Activated gamma-delta T cell (primary cell): ENCODE measurements at places on chromosomes 7 and 10.

- no peak for DNase-seq
These were observed 89.2 kb downstream of the RBM20 start for GRCh38 chr10:110733218-110733952.

DNA sequence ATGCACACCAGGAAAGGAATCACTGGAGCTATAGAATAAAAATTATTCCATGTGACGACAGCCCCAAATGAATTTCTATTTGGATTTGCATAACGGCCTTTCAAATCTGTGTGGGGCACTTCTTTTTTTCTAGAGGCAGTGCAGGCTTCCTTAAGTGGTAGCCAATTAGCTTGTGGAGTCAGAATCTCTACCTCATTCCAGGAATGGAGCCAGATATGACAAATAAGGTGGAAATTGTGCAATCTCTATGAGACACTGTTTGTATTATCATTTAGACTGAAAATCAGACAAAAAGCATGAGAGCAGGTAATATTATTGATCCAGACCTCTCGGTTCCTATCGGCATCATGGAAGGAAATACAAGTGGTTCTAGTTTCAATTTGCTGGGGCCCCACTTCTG is 78.7 kb downstream of the BEND7 start:
- DNase-seq, result no peak

DNA sequence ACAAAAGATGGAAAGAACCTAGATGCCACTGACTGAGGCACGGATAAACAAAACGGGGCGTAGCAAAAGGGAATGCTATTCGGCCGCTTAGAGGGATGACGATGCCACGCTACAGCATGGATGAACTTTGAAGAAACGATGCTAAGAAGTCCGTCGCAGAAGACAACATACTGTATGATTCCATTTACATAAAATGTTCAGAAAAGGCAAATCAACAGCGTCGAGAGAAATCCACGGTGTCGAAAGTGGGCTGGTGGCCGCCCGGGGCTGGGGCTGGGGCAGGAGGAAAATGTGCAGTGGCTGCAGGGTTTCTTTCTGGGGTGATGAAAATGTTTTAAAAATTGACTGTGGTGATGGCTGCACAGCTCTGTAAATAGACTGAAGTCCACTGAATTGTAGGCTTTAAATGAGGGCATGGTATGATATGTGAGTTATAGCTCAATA is 24.1 kb downstream of the GNA12 start:
- no peak for DNase-seq

DNA sequence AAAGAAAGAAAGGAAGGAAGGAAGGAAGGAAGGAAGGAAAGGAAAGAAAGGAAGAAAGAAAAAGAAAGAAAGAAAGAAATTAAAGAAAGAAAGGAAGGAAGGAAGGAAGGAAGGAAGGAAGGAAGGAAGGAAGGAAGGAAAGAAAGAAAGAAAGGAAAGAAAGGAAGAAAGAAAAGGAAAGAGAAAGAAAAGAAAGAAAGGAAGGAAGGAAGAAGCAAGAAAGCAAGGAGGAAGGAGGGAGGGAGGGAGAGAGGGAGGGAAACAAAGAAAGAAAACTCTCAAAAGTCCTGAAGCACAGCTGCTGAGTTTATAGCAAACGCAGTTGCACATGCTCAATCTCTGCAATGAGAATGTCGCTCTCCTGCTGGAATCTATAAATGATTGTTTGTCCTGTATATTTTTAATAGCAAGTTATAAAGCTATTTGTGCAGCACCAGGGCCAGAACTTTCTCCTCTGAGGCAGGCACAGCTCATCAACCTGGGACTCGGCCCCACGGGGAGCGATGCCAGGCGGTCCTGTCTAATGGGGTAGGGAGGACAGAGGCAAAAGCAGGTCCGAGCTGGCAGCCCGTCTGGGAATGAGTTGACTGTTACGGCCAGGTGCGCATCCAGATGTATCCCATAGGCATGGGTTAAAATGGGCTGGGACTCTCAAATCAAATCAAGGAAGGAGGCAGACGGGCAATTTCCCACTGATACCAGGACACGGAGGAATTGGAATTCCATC is 118.0 kb upstream of the PFKP start:
- DNase-seq, result no peak
